ENCODE measurements at places on chromosomes 1 and 21. TPM values are rescaled to one million over a fixed set of nuclear protein-coding genes. Genes with fewer than 3 reads are reported as not detected.
A peak's percentile ranks its signal among the peaks of the same experiment; 100 is the strongest.

GRCh38 chr1:27109103-27109822, 45.7 kb downstream of the SLC9A1 start:
- DNase-seq, result no peak

DNA sequence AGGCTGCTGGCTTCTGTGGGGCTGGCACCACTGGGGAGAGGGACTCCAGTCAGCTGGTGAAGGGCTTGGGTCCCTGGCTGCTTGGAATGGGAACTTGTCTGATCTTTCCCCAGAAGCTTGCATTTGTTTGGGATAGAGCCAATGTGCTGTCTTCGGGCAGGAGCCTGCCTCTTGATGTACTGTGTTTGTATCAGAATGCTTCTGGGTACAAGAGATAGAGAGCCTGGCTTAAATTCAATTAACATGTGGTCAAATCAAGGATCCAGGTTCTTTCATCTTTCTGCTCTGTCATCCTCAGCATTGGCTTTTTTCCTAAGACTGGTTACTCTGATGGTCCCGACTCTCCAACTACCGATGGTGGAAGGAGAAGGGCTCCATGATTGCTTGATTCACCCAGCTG, 16.0 kb upstream of the PROK1 start:
- no peak for DNase-seq

DNA sequence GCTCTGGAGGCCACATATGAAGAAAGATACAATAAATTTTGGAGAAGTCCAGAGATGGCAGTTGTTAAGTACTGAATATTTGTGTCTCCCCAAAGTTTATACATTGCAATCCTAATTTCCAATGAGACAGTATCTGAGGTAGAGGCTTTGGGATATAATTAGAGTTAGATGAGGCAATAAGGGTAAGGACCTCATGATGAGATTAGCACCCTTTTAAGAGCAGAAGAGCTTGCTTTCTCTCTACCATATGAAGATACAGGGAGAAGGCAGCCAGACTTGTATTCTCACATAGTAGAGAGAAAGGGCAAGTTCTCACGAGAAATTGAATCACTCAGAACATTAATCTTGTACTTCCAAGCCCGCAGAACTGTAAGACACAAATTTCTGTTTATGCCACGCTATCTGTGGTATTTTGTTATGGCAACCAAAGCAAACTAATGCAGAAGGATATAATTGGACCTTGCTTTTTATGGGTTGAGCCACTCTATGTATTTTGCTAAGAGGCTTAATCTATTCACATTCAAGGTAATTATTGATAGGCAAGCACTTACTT, 430.1 kb downstream of the KCNT2 start:
- DNase-seq, result no peak

GRCh38 chr21:46113497-46114176, 15.7 kb downstream of the COL6A2 start:
- DNase-seq, result peak; percentile 0

The TATDN3 gene
- total RNA-seq, result 10.4 TPM

GRCh38 chr1:15444468-15445389, 6.5 kb downstream of the CTRC start:
- DNase-seq, result no peak

The OR2L8 gene
- total RNA-seq, result not detected

Measured in left colon (tissue), 2 donors.